ENCODE measurements at places on chromosomes 3 and 15.
A peak's percentile ranks its signal among the peaks of the same experiment; 100 is the strongest.

GRCh38 chr15:70770863-70771262 is 7.5 kb upstream of the UACA start:
- DNase-seq: no peak

GRCh38 chr3:124986192-124987143 is 51.9 kb upstream of the MUC13 start:
- DNase-seq: no peak

GRCh38 chr3:28989646-28990089 is 291.2 kb upstream of the RBMS3 start:
- no peak for DNase-seq

GRCh38 chr3:11607816-11608215 is 35.9 kb downstream of the VGLL4 start:
- no peak for DNase-seq

DNA sequence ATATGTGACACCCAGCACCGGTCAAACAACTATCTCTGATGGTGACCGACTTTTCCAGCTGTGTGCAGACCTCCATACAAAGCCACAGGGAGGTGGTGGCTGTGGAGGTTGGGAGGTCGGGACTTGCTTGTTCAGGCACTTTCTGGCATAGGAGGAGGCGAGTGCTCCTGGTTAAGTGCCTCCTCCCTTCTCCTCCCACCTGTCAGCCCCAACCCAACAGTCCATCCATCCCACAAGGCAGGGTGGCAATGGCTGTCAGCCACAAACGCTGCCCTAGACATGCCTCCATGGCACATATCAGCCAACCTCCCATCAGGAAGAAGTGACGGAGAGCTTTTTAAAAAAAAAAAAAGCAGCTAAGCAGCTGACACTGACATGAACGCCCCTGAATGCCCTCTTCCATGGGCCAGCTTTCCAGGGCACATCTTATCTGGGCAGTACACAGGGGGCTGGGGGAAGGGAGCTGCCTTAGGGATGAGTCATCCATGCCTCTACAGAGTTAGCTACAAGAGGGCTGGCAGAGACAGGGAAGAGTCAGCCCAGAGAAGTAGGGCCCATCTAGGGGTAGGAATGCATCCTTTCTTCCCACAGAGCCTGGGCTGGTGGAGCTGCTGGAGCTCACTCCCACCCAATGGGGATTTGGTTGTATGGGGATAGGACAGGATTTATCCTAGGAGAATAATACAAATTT is 41.2 kb downstream of the CCDC12 start:
- DNase-seq: peak; percentile 85

DNA sequence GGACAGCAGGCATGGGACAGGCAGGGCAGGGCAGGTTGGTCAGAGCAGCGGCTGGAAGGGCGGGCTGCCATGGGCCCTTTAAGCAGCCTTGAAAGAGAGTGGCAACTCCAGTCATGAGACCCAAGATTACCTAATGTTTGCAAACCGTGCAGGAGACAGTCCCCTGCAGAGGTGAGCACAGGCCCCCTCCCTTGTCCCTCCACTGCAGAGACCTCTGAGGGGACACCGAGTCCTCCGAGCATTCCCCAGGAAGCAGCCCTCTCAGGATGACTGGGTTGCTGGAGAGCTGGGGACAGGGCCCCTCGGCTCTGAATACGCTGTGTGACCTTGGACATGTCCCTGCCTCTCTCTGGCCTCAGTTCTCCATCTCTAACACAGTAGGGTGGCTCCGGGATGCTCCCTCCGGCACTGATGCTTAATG is 81.4 kb downstream of the IQSEC1 start:
- no peak for DNase-seq

DNA sequence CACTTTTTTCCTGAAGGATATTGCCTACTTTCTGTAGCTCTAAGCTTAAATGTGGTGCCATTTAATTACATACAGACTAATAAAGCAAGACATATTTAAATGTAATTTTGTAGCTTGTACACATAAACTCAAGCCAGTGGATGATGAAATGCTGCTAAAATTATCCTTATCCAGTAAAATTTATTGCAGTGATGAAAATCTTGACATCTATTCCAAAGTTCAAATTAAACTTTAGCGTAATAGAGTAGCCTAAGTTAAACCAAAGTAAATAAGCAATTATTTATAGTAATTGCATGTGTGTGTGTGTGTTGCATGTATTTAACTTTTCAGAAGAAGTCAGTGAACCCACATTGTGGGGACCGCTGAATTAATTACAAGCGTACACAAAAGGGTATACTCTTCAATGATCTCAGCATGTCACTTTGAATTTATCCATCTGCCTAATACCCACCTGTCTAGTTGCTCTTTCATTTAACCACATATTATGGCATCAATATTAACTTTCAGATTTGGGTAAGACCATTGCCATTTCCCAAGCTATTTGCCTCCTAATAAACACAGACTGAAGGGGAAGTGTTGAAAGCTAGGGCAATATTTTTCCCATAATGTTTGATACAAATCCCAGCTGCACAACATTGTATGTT is 85.0 kb downstream of the MECOM start:
- DNase-seq: no peak

GRCh38 chr3:12919205-12919604 is 77.8 kb upstream of the RPL32 start:
- no peak for DNase-seq

DNA sequence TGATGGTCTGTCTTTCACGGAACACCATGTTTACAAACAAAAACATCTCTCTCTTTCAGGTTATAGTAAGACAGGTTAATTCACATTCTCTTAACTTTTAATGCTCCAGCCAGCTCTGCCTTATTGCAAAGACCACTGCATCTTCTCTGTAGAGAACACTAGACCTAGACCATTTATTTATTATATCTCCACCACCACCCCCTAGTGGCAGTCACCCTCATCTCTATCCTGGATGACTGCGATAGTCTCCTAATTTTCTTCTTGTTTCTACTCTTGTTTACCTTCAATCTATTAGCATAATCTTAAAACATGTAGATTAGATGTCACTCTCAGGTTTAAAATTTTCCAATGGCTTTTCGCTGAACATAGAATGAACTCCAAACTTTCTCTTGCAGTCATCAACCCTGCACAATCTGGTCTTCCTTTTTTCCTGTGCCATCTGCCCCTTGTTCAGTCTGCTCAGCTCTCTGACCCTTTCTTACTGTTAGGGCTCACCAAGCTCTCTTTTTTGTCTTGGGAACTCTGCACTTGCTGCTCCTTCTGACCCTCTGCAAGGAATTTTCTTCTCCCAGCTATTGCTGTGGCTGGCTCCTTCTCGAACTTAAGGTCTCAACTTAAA is 155.6 kb downstream of the SQOR start:
- no peak for DNase-seq

DNA sequence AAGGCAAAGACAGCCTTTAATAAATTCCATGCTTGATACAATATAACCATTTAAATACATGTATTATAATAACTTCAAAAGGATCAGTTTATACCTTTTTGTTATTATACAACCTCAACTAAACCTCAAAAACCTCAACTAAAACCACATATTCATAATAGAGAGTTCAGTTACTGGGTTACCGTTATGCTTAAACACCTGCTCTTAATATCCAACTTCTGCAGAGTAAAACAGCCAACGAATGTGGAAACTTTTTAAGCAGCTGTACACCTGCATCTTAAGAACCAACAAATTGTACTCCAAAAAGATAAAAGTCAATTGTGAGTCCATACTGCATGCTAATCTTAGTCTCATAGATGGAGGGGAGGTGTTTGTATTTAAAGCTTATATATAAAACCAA is 53.5 kb downstream of the TFDP2 start:
- DNase-seq: no peak

- no peak for DNase-seq
Measured at GRCh38 chr3:6512172-6512800, 348.6 kb upstream of the GRM7 start.

GRCh38 chr15:56719021-56719612 is 14.2 kb downstream of the ZNF280D start:
- no peak for DNase-seq

DNA sequence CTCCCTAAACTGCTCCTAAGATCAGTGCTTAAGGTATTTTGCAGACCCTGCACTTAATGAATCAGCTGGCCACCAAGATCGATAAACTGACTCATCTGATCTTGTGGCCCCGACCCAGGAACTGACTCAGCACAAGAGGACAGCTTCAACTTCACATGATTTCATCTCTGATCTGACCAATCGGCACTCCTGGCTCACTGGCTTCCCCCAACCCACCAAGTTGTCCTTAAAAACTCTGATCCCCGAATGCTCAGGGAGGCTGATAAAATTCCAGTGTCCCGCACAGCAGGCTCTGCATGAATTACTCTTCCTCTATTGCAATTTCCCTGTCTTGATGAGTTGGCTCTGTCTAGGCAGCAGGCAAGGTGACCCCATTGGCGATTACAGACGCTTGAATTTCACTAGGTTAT is 13.5 kb downstream of the HTR3E start:
- DNase-seq: no peak

DNA sequence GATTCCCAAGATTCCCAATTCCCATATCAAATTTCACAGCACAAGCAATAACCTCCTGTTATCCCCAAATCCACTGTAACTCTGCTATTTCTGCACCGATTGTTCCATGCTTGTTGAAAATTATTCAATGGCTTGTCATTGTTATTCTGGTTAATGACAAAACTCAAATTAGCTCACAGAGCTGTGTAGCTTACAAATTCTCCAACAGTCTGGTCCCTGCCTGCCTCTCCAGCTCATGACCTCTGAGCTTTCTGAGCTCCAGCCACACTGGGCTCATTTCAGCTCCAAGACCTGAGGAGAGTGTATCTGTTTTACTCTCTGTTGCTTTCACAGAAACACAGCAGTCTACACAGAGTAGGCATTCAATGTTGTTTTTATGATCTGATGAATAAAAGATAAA is 3.3 kb downstream of the DPPA2 start:
- no peak for DNase-seq

GRCh38 chr15:48437178-48437577 is 105.9 kb downstream of the DUT start:
- DNase-seq: no peak

DNA sequence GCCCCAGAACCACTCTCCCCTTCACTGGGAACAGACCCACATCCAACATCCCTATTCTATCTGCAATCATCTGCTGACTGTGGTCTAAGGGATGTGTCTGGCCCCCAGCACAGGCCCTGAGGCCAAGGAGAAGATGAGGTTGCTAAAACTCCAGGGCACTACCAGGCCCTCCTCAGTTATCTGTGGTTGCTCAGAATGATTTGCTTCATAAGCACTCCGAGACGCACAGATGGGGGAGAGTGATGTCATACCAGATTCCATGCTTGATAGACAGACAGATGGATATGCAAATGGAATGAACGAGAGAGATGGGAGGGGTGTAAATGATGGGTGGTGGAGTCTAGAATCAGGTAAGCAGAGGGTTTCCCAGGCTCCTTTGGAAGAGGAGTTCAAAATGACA is 57.8 kb downstream of the CEMIP start:
- no peak for DNase-seq

- DNase-seq: no peak
Measured at GRCh38 chr3:57956119-57956832, 51.9 kb upstream of the FLNB start.

GRCh38 chr15:31522028-31522427 is 195.4 kb downstream of the KLF13 start:
- DNase-seq: no peak

DNA sequence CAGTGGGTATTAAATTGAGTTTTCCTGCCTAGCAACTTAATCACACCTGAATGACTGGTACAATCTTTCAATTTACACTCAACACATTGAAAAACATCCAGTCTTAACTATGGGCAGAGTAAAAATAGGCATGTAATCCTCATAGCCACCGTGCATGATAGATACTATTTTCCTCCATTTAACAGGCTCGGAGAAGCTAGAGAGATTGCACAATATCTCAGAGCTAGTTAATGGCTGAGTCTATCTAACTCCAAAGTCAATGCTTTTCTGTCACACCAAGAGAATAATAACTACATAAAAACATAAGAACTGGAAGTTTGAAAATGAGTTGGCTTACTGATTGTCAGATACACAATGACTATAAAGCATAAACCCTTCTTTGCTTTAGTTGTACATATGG is 36.8 kb downstream of the LSAMP start:
- DNase-seq: no peak

GRCh38 chr3:4021162-4021561 is 221.9 kb downstream of the LRRN1 start:
- DNase-seq: no peak

GRCh38 chr3:122215592-122216298 is 32.3 kb downstream of the CASR start:
- DNase-seq: no peak

DNA sequence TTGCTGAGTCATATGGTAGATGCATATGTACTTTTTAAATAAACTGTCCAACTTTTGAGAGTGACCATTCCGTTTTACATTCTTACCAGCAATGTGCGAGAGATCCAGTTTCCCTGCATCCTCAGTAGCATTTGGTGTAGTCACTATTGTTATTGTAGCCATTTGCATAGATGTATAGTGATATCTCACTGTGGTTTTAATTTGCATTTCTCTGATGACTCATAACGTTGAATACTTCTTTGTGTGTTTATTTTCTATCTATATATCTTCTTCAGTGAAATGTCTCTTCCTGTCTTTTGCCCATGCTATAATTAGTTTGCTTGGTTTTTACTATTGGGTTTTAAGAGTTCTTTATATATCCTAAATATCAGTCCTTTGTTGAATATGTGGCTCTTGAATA is 255.7 kb upstream of the GRM7 start:
- no peak for DNase-seq

DNA sequence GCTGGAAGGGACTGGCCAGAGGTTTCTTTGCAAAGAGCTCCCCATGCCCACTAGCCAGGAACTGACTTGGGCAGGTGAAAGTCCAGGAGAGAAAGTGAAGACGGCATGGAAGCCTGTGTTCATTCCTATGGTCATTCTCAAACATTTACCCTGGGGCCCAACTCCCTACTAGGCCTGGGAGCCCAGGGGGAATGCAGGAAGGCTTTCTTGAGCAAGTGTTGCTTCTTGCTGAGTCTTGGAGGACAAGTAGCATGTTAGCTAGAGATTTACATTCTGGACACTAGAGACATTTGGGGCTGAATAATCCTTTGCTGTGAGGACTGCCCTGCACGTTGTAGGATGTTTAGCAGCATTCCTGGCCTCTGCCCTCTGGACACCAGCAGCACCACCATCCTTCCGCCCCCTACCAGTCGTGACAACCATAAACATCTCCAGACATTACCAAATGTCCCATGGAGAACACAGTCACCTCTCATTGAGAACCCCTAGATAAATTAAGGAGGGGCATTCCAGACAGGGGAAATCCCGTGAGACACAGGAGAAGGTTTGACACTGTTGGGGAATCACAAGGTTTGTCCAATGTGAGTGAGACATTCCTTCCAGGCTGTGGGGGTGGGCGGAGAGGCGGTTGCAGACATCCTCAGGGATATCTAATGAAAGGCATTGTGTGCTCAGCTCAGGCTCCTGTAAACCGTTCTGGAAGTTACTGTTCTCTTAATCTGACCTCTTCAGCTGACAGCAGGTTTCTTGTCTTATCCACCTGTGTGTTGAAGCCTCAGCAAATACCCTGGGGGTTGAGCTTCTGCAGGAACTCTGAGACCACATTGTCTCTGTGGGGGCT is 236.2 kb downstream of the TLE3 start:
- no peak for DNase-seq
